ENCODE measurements at places on chromosomes 2 and 18.

GRCh38 chr18:33576999-33577646 is 896 bp upstream of the ASXL3 start:
- no peak for DNase-seq

DNA sequence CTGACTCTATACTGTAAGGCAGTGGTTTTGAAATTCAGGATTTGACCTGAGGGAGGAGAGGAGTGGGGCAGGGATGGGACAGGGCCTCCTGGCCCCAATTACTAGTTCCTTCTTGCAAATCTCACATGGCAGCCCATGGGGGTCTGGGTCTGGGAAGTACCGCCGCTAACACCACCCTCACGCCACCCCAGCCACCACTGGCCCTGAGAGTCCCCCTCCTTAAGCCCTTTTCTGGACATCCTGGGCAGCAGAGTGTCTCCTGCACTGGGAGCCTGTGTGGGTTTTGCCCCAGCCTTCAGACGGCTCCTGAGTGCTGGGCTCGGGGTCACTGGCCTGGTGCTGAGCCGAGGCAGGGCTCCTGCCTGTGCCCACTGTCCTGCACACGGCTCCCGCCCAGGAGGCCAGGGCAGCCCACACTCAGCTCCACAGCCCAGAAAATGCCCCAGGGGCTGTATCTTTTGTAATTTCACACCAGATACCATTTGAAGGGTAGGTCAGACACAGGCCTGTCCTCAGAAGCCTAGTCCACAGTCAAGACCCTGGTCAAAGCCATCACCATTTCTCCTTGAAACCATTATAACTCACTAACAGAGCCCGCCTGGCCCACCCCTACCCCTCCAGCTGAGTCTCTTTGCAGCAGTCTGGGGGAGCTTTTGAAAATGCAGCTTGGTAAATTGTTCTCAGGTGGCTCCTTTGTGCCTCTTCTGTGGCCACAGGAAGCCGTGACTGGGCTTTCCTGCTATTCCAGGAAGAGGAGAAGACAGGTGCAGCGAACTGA is 55.1 kb downstream of the CYP27C1 start:
- DNase-seq: no peak

DNA sequence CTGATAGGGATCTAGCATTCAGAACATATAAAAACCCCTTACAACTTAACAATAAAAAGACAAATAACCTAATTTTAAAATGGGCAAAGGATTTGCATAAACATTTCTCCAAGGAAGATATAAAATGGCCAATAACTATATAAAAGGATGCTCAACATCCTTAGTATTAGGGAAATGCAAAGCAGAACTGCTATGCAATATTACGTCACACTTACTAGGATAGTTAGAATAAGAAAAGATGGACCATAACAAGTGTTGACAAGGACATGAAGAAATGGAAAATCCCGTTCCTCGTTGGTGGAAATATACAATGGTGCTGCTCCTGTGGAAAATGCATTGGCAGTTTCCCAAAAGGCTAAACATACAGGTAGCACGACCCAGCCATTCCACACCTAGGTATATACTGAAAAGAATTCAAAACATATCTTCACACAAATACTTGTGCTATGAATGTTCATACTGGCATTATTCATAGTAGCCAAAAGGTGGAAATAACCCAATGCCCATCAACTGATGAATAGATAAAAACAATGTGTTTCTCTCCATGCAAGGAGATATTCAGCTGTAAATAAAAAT is 48.2 kb upstream of the REV1 start:
- DNase-seq: no peak

GRCh38 chr18:69400253-69400975 is at the start of gene DOK6:
Gene DOK6 (plus strand): TSS chr18:69400888.
- no peak for DNase-seq

DNA sequence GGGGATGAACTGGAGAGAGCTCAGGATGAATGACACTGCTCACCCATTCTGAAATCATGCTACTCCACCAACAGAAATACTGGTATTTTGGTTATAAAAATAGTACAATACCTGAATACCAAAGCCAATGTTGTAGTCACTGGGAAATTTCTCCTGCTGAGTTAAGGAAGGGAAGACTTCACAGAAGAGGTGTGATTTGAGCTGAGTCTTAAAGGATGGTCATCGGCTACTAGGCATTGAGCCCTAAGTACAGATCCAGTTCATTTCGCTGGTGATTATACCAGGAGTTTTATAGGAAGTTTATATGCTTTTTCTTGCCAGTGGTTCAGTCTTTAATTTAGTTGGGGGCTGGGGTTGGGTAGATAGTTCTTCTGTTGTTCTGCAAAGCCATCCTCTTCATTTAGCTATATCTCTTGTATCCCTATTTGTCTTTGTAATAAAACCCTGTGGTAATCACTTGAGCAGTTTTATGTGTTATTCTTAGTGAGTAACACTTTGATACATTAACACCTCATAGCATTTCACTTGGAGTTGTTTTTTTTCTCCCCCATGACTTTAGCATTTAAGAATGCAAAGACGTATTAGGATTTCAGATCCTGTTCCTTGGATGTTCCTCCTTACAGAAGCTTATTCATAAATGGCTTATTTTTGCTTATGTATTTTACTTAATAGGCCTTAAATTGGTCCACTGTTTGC is 239.9 kb upstream of the FOSL2 start:
- no peak for DNase-seq

DNA sequence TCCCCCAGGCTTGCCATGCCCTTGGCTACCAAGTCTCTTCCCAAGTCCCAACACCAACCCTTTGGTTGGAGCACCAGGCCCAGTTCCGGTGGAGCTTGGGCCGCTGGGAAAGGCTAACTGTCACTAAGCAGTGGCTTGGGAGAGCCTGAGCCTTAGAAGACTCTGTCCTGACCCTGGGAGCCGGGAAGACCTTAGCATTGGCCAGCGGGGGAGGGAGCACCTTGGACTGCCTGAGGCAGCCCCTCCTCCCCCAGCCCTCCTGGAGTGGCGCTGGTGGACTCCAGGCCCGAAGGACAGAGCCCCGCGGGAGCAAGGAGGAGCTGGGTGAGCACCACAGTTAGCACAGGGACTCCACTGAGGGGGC is 62.5 kb upstream of the POMC start:
- no peak for DNase-seq

GRCh38 chr2:27039871-27040270 is 7.1 kb downstream of the TMEM214 start:
- DNase-seq: no peak

DNA sequence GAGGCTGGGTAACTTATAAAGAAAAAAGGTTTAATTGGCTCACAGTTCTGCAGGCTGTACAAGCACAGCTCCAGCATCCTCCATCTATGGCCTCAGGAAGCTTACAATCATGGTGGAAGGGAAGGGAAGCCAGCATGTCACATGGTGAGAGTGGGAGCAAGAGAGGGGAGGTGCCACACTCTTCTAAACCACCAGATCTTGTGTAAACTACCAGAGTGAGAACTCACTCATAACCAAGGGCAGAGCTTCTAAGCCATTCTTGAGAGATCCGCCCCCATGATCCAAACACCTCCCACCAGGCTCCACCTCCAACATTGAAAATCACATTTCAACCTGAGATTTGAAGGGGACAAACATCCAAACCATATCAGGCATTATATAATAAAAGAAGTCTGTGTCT is 121.6 kb upstream of the CDC42EP3 start:
- DNase-seq: no peak

DNA sequence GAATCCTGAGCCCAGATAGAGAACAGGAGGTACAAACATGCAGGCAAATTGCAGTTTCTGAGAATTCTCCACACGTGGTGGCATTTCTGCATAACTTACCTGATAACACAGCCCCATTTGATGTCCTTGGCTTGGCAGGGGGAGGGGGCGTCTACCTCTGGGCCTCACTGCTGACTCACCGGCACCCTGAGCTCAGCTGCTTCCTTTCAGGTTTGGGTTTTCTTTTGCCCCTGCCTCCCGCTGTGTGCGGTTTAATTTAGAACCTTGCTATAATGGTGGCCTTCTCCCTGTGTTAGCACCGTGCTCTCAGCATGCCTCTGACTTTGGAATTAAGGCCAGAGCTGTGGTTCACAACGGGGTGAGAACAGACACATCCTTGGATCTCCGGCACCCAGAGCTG is 4.4 kb downstream of the CTIF start:
- DNase-seq: no peak

DNA sequence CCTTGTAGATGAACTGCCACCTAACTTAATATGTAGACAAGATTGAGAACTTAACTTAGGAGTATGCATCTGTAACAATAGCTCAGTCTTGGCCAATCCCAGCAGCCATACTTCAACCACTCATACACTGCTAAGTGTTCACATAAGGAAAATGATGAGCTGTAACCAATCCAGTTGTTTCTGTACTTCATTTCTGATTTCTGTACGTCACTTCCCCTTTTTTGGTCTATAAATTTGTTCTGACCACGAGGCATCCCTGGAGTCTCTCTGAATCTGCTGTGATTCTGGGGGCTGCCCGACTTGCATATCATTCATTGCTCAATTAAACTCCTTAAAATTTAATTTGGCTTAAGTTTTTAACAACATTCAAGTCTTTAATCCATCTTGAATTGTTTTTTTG is 6.4 kb downstream of the SH3YL1 start:
- no peak for DNase-seq

DNA sequence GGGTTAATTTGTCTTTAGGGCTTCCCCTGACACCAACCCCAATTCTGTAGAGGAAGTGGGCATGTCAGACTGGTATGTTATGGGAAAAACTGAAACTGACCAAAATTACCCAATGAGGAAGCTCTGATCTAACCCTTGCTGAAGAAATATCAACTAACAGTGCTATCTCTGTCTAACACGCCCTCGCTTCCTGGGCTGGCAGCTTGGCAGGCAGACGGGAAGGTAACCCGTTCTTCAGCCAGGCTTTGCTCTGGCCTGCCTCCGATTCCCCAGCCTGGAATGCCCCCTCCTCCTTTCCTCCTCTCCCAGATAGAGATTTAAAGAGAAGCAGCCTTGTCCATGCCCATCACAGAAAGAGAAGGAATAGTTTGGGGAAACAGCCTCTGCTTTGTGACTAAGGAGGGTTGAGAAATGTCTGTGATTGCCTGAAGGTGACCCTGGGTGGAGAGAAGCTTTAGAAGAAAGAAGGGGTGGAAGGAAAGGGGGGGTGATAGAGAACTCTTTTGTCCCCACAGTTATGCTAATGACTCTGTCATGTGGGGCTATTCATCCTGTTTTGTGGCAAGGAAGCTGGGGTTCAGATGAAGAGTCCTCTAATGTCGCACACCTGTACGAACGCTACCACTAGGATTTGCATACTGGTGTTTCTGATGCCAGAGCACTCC is 15.4 kb downstream of the HK2 start:
- peak; percentile 69 for DNase-seq

GRCh38 chr2:112996635-112997034 is 8.6 kb upstream of the IL36A start:
- DNase-seq: peak; percentile 79

DNA sequence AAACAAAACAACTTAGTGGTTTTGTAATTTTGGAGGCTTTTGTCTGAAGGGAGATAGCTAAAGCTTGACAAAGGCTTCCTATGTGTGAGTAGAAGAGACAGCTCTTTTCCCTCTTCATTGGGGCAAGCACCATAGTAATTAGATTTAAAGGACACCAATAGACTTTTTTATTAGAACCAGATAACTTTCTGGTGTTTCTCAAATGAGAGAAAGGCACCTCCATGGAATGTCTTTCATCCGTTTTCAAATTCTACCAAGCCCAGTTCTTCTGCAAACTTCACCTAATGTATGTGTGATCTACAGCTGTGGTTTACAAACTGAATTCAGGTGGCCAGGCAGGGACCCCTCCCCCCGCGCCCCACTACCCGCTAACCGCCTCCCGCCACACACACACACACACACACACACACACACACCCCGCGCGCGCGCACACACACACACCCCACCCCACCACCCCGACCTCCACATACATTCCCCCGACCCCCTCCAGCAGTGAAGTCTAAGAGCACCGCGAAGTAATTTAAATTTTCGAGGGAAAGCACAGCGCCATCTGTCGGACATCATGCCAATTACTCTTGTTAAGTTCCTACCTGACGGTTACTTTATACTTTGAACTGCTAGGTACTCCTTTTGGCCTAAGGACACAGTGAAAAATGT is 31.6 kb upstream of the PPP1R1C start:
- DNase-seq: peak; percentile 57

DNA sequence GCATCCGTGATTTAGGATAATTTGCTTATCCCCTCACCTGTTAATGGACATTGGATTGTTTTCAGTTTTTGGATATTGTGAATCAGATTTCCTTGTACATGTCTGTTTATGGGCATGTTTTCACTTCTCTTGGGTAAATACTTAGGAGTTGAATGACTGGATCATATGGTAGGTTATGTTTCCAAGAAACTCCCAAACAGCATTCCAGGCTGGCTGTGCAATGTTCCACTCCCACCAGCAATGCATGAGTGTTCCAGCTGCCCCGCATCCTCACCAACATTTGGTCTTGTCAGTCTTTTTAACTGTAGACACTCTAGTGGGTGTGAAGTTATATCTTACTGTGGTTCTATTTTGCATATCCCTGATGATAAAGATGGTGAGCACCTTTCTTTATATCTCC is 8.9 kb upstream of the LRRFIP1 start:
- no peak for DNase-seq

DNA sequence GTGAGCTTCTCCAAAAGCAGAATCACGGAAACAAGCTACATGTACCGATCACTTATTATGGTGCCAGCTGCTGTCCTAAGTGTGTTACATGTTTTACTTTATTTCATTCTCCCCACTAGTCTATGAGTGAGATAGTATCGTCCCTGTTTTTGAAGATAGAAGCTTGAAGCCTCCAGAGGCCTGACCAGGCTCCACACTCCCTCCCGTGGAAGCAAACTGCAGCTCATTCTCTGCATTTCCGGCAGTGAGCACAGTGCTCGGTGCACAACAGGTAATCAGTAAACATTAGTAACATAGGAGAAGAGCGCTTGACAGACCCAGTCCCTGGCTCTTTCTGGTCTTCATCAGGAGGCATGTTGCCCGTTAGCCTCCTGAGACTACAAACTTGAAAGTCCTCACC is 72.9 kb downstream of the ZBTB7C start:
- DNase-seq: no peak

DNA sequence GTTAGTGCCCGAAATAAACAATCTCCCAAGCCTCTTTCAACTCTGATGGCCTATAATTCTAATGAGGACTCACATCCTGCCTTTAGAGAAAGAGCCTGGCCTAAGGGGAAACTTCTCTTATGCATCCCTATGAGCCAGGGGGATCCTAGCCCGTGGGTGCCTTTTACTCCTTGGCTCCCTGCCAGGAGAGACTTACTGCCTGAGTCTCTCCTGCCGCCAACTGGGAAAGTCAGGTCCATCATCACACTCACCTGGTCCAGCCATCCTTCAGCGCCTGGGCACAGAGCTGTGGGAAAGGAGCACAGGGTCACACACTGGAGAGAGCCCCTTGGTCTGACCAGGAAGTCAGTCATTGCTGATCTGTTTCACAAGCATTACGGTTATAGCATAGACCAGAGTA is 24.1 kb downstream of the ENOSF1 start:
- no peak for DNase-seq

- no peak for DNase-seq
Observed at GRCh38 chr18:24443870-24444269, 16.6 kb upstream of the HRH4 start.

DNA sequence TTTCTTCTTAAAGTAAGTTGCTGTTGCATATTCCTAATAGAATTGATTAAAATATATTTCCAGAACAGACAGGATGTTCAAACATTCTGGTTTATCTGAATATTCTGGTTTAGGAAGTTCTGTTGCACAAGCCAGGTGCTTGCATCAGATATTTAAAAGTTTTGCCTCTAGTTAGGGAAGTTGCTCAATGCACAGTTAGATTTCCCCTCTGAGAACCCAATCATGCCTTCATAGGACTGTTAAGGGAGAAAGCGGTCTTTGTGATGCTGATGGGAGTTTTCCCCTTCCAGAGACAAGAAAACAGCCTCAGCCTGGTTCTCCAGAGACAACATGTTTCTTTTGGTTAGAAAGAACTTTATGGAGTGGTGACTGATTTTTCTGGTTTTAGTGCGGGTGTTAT is 65.6 kb upstream of the REV1 start:
- DNase-seq: no peak

All from CD4-positive, alpha-beta T cell treated with Interleukin-12 subunit alpha and Interleukin-12 subunit beta, for 1 hour (primary cell).